Lung microvascular endothelial cell (primary cell): ENCODE measurements at places on chromosomes 5 and 9. TPM values are rescaled to one million over a fixed set of nuclear protein-coding genes. Genes with fewer than 3 reads are reported as not detected.

GRCh38 chr9:1233568-1233967, 183.4 kb downstream of the DMRT2 start:
- no peak for DNase-seq

- no peak for DNase-seq
These were observed 282.1 kb downstream of the NFIB start for GRCh38 chr9:14031810-14032209.

GRCh38 chr5:91133183-91133582, 249.9 kb downstream of the ARRDC3 start:
- no peak for DNase-seq

DNA sequence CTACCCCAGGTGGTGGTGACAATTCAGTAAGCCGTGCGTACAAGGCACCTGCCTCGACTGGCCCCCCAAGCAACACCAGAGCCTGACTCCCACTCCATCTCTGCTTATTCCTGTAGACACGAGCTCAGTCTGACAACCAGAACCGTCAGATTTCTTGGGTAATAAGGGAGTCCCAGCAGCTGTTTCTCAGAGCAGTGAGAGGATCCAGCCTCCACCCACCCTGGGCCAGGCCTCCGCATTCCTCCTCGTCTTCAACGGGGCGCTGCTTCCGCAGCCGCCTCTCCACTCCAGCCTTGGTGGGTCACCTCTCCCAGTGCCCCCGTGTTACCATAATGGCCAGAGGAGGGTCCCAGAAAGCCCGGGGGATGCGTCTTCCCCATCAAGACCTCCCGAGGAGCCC, 27.7 kb upstream of the GFPT2 start:
- no peak for DNase-seq

DNA sequence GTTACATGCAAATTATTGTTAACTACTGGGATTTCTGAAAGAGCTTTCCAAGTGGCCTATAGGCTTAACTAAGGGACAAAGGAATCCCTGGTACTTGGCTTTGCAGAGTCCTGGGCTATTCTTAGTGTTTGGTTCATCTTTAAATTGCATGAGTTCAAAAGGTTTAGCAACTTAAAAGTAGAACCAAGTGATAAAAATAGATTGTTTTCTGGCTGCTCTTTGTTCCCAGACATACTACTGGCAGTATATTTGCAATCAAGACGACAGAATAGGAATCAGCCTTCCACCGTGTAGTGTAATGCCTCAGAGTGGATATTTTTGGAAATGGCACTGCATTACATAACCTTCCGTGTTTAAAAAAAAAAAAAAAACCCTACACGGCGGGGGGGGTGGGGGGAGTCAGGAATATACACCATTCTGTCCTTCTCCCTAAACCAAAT, 1.0 kb downstream of the NREP start:
- DNase-seq = peak; percentile 17

DNA sequence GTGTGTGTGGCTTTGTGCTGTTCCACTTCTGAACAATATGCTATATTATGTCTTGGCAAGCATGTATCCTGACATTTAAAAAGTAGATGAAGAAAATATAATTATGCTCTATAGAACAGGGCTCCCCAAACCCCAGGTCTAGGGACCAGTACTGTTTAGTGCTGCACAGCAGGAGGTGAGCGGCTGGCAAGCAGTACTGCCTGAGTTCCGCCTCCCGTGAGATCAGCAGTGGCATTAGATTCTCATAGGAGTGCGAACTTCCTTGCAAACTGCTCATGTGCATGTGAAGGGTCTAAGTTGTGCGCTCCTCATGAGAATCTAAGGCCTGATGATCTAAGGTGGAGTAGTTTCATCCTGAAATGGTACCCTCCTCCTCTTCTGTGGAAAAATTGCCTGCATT, 979.1 kb upstream of the CTNND2 start:
- DNase-seq = no peak

DNA sequence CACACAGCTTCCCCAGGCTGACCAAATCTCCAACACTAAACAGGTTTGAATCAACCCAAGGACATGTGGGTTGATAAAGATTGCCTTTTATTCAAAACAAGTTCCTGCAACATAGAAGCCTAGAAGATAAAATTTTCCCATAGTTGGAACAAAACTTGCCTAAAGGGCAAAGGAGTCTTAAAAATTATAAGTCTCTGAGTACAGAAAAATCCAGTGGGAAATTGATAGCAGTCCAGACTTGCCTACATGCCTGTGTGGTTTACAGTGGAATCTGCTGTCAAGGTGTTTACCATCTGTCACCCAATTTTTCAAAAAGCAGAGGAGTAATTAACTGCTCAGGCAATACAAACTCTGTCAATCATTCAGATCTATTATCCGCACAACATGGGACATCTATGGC, 168.2 kb downstream of the PPP2R2B start:
- no peak for DNase-seq

DNA sequence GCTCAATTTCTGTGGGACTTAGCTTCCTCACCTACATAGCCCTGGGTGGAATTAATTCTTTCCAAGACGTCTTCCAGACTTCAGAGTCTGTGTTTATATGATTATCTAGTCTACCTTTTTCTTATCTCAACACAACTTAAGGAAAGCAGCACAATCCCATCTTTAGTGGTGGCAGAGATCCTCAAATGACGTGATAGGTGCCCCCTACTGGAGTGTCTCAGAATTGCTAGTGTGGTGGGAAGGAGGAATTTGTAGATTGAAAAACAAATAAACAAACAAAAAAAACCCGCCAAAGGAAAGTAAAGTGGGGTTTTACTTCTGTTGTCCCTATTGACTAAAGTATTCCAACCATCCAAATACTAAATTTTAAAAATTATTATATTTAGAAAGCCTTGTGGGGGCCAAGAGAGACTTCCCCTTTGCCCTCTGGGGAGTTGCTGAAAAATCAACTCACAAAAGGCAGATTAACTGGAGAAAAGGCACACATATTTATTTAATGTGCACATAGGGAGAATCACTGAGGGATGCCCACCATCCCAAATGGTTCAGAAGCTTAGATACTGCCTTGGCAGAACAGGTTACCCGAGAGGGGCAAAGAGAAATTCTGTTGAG, 283.3 kb downstream of the TMEM167A start:
- DNase-seq = peak; percentile 60

DNA sequence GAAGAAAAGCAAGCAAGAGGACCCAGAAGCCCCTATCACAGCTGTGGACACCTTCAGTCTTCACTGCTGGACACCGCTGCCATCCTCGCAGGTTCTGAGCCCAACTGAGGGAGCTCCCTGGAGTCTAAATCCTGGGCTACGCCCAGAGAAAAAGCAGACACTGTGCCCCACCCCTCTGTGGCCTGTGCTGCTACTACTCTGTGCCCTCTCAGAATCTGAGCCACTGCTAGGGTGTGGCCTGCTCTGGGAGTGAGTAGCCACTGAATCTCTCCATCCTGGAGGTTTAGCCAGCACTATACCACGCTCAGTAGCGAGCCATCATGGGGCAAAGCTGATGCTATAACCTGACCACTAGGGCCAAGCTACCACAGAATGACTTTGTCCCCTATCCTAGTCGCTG, 338.2 kb downstream of the NPR3 start:
- peak; percentile 34 for DNase-seq

GRCh38 chr5:3925935-3926334, 330.3 kb downstream of the IRX1 start:
- DNase-seq = no peak

DNA sequence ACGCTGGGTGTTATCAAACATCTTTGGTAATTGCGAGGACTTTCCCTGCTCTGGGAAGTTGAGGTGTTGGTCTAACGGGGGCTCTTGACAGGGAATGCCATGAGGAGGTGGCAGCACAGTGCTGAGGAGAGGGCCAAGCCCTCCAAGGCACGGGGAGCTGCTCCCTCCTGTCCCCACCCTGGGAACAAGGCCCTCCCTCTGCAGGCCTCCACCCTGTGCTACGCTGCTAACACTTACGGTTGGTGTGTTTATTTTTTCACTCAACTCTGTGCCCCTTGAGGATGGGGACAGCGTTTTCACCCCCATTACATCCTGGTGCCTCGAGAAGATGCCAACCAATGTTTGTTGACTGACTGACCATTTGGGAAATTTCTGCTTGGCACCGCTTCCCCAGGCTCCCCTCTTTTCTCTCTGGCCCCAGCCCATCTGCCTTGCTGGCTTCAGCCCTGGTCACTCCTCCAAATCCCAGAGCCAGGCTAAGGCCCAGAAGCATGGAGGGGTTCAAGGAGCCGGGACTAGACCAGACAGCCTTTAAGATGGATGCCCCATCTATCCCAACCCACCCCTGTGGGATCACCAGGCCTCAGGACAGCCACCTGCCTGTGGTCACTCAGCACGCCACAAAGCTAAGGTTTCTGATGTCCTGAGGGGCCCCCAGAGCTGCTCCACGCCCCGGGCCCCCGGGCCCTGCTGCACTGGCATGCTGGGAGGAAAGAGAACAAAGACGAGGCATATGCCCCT, 125.7 kb downstream of the BARX1 start:
- DNase-seq = no peak

DNA sequence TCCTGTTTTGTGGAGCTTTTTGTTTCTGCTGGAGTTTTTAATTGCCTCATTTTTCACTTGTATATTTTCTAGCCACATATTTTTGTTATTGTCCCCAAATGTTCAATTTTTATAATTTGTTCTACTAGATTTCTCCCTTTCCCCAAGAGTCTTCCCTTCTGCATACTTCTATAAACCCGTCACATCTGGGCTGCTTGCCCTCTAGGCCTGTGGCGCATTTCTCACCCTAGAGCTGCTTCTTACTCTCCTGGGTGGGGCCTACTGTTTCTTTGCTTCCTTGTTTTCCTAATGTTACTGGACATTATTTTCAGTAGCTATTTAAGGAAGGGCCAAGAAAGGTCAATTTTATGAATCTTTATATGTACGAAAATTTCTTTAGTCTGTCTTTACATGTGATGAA, 51.5 kb downstream of the NXNL2 start:
- DNase-seq = no peak

DNA sequence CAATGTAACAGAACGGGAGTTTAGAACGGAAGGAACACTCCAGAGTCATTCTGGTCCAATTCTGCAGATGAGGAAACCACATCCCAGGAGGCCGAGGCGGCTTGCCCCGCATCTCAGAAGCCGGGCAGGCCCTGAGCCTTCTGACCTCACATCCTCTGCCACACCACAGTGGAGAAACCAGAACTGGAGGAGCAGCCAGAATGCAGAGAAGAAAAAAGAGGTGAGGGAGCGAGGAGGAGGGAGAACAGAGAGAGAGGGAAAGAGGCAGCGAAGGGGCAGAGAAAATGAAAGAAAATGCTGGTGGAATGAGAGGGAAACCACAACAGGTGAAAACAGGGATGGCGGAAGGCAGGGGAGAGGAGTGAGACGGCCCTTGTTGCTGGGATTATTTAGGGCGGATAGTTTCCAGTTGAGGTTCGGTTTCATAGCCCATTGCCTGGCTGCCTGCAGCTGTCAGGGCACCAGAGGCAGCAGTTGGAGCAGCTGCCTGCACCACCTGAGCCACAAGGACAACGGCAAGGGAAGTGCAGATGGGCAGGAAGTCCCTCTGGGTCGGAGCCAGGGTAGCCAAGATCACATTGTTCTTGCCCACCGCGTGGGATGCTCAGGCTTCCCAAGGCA, at the start of gene HMHB1:
HMHB1 (plus strand) TSS at position 77 of the 621 bp plus-strand sequence.
- DNase-seq = no peak

DNA sequence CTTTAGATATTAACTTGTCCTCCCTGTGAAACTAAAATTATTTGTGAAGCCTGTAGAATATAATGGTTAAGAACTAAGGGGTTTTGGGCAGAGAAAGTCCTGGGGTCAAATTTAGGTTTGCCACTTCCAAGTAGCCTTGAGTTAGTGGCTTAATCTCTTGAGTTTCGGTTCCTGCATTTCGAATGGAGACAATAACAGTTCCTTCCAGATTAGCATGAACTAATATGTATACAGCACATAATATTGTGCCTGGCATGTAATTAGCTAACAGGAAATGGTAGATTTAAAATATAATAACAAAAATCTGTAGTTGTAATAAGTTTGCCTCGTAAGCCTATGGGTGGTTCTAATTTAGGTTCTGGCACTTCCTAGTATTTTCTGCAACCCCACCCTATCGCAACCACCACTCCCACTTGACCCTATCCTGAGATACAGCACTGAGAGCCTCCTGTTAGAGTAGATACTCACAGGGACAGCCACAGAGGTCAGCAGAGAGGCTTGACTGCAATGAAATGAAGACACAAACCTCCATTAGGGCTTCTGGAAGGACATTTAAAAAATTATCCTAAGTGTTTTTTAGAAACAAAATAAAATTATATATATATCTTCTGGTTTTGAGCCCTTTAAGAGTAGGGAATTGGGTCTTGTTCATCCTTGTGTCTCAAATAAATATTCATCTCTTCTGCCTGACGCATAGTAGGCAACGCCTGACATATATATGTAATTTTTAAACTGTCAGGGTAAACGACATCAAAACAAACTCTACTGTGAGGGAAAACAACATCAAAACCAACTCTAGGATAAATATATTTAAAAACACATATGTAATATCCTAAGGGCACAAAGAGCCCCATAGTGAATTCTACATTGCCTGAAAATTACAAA, 8.5 kb downstream of the SPINK9 start:
- no peak for DNase-seq

- DNase-seq = no peak
These were observed 98.0 kb downstream of the SLC25A46 start for GRCh38 chr5:110836851-110837250.

DNA sequence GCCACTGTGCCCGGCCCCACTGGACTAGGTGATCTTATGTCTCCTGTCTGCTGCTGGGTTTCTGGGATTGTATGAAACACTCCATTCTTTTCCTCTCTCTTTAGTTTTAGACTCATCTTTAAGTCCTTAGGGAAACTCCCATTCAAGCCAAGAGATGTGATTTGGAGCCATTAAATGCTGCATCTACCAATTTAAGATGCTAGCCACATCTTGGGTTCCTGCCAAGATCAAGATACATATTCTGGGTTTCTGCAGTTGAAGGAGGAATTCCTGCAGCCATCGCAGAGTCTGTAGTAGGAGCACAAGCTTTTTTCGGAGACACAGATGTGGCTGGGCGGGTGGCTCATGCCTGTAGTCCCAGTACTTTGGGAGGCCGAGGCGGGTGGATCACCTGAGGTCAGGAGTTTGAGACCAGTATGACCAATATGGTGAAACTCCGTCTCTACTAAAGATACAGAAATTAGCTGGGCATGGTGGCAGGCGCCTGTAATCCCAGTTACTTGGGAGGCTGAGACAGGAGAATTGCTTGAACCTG, 23.2 kb downstream of the STXBP1 start:
- no peak for DNase-seq

GRCh38 chr5:156479849-156480248, 152.9 kb downstream of the SGCD start:
- DNase-seq = no peak

Gene EPB41L4A
- 19.6 and 49.6 TPM in 2 replicates for total RNA-seq

Gene GFPT2
- total RNA-seq = 0.79 and 1.1 TPM in 2 replicates

Gene NOXA1
- 0.87 and 2.0 TPM in 2 replicates for total RNA-seq

Gene CCDC192
- not detected in 2 replicates for total RNA-seq

Gene HARS1
- 43.1 and 46.4 TPM in 2 replicates for total RNA-seq

Gene LMX1B
- total RNA-seq = not detected in 2 replicates

Gene ADGRD2
- not detected in 2 replicates for total RNA-seq

Gene PNPLA7
- total RNA-seq = 0.44 and 0.79 TPM in 2 replicates

Gene NAIF1
- 6.5 and 12.5 TPM in 2 replicates for total RNA-seq

Gene PLAC8L1
- 0.20 TPM in 1 of 2 replicates, not detected in the other for total RNA-seq

Gene PCDHA5
- total RNA-seq = under 0.01 TPM in 2 replicates

Gene GDF9
- not detected in 2 replicates for total RNA-seq

Gene TMOD1
- total RNA-seq = 0.65 and 0.79 TPM in 2 replicates
